ENCODE measurements at places on chromosomes 12 and 14. TPM values are rescaled to one million over a fixed set of nuclear protein-coding genes. Genes with fewer than 3 reads are reported as not detected.

ZNF219 gene
- total RNA-seq = 44.9 TPM

ST8SIA1 gene
- 2.1 TPM for total RNA-seq

SRRM4 gene
- 0.19 TPM for total RNA-seq

EMP1 gene
- 90.5 TPM for total RNA-seq

AJUBA gene
- 7.2 TPM for total RNA-seq

TMEM132D gene
- total RNA-seq = not detected

BCL2L14 gene
- total RNA-seq = not detected

VWF gene
- total RNA-seq = 250 TPM

C14orf180 gene
- total RNA-seq = 44.1 TPM

LRRK2 gene
- 6.7 TPM for total RNA-seq

KRT71 gene
- total RNA-seq = not detected

ACVRL1 gene
- 36.9 TPM for total RNA-seq

RAD51AP1 gene
- 1.2 TPM for total RNA-seq

SOAT2 gene
- not detected for total RNA-seq

CLEC4D gene
- total RNA-seq = not detected

HOTAIR gene
- total RNA-seq = not detected

AMN gene
- not detected for total RNA-seq

EFS gene
- total RNA-seq = 3.6 TPM

NPFF gene
- total RNA-seq = not detected

BEGAIN gene
- total RNA-seq = 1.9 TPM

STYK1 gene
- not detected for total RNA-seq

SLC25A47 gene
- not detected for total RNA-seq

CLEC6A gene
- total RNA-seq = not detected

GLIPR1L1 gene
- not detected for total RNA-seq

SERPINA9 gene
- not detected for total RNA-seq

GOLGA5 gene
- total RNA-seq = 20.3 TPM

HSP90AA1 gene
- 423 TPM for total RNA-seq

TSPAN19 gene
- total RNA-seq = 0.33 TPM

BICDL1 gene
- 0.08 TPM for total RNA-seq

GPR65 gene
- 0.25 TPM for total RNA-seq

MPHOSPH9 gene
- 23.9 TPM for total RNA-seq

CAPZA3 gene
- not detected for total RNA-seq

KLHDC1 gene
- total RNA-seq = 10.0 TPM

TPPP2 gene
- 1.6 TPM for total RNA-seq

TPI1 gene
- total RNA-seq = 753 TPM

GIT2 gene
- 50.5 TPM for total RNA-seq

SDSL gene
- total RNA-seq = 13.3 TPM

KRT4 gene
- total RNA-seq = not detected

FOXM1 gene
- total RNA-seq = 0.71 TPM

SSPN gene
- total RNA-seq = 67.4 TPM

EIF5 gene
- total RNA-seq = 260 TPM

SMCO2 gene
- not detected for total RNA-seq

TAS2R31 gene
- 0.88 TPM for total RNA-seq

HOXC11 gene
- total RNA-seq = not detected

IRAK3 gene
- 4.8 TPM for total RNA-seq

ADAM21 gene
- 0.38 TPM for total RNA-seq

CELA1 gene
- not detected for total RNA-seq

Data from left ventricle myocardium inferior (tissue), 1 donor.